Retinal pigment epithelial cell (primary cell): ENCODE measurements at places on chromosomes 5 and 9.

GRCh38 chr9:277601-278295 is 63.1 kb downstream of the DOCK8 start:
- no peak for DNase-seq

GRCh38 chr5:10434392-10434791 is 7.3 kb upstream of the ROPN1L start:
- no peak for DNase-seq

DNA sequence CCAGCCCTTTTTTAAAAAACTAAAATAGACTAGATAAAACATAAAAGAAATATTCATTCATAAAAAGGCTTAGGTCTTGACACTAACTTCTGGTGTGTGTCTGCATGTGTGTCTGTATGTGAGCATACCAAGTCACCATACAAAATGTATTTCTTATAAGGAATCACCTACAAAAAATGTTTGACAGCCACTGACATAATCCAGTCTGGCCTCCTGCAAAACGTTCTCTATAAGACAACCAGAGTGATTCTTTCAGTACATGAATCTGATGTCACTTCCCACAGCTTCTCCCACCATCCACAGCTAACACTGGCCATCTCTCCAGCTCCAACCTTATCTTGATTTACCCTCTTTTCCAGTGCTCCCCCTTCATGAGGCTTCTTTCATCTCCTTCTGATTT is 192.3 kb downstream of the TLE1 start:
- DNase-seq, result no peak

- DNase-seq, result peak; percentile 79
Observed at GRCh38 chr5:59587489-59588337, 305.8 kb downstream of the PDE4D start.

DNA sequence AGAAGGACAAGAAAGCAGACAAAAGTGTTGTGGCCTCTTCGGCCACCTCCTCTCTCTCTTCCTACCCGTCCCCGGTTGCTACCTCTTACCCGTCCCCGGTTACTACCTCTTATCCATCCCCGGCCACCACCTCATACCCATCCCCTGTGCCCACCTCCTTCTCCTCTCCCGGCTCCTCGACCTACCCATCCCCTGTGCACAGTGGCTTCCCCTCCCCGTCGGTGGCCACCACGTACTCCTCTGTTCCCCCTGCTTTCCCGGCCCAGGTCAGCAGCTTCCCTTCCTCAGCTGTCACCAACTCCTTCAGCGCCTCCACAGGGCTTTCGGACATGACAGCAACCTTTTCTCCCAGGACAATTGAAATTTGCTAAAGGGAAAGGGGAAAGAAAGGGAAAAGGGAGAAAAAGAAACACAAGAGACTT is 2.4 kb downstream of the EGR1 start:
- no peak for DNase-seq

GRCh38 chr5:41067714-41068568 is 3.2 kb downstream of the MROH2B start:
- DNase-seq, result no peak
